ENCODE measurements at places on chromosomes 5 and 9.

GRCh38 chr9:91541734-91542133 is 118.1 kb upstream of the NFIL3 start:
- DNase-seq: no peak

DNA sequence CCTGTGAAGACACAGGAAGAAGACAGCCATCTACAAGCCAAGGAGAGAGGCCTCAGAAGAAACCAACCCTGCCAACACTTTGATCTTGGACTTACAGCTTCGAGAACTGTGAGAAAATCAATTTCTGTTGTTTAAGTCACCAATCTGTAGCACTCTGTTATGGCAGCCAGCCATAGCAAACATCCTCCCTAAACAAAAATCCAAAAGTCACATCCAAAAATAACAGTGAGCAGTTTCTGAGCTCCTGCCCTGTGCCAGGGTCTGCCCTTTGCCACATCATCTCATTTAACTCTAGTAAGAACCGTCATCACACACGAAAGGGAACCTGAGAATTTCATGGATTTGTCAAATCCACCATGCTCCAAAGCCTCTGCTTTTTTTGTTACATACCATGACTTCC is 118.8 kb downstream of the TRIM36 start:
- DNase-seq: no peak

DNA sequence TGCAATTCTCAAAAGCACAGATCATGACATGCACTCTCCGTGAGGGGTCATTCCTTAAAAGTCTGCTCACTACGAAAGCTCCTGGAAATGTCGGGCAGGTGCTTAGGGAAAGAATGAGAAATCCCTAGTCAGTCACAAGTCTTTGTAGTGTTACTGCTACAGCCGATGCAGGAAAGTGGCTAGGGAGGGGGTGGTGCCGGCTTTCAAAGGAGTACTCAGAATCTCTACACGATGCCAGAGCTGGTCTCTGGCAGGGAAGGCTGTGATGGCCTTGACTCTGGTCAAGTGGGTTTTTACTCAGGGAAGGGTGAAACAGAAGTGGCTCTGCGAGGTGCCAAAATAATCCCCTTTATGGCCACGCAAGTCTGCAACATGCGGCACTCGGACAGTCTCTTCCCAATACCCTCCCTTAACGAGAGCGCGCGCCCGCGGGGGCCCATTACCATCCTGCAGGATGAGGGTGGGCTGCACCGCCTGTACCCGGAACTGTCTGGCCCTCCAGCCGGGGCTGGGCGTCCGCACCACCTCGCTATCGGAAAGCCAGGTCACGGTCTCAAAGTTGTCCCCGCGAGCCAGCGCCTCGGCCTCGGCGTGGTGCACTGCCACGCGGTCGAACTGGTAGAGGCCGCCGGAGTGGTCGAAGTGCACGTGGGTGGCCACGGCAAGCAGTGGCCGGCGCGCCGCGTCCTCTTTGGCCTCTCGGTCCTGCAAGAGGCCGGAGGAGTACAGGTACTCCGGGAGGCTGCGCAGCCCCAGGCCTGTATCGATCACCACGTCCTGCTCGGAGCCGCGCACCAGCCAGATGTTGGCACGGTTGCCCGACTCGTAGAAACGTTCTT is 956 bp downstream of the MBLAC2 start:
- DNase-seq: no peak

- no peak for DNase-seq
These were observed 1114.7 kb downstream of the PTPRD start for GRCh38 chr9:9498128-9498527.

DNA sequence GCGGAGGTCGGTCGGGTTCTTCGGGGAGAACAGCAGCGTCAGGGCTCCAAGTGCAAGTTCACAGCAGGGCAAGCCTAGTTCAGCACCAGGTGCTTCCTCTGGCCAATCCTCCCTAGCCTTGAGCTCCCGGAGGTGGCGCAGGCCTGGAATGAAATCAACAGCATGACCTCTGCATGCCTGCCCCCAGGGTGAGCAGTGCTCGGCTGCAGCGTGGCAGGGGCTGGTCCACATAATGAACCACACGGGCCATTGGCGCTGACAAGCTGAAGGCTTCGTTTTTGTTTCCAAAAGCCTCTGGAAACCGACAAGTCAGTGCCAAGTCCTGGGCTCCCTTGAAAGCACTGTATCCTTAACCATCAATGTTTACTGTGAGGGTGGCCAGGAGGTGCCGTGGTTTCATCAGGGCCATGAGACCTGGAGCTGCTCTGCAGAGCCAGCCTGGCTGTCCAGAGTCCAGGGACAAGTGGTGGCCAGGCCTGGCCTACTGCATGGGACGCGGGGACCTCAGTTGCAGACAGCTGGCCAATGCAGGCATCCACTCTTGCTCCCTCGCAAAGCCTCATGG is 2.1 kb upstream of the INPP5E start:
- DNase-seq: no peak

- no peak for DNase-seq
These were observed 57.2 kb upstream of the KCNMB1 start for GRCh38 chr5:170446365-170446764.

GRCh38 chr5:112289465-112289864 is 129.6 kb downstream of the EPB41L4A start:
- DNase-seq: no peak

- no peak for DNase-seq
These were observed 33.0 kb downstream of the PPARGC1B start for GRCh38 chr5:149762958-149763630.

DNA sequence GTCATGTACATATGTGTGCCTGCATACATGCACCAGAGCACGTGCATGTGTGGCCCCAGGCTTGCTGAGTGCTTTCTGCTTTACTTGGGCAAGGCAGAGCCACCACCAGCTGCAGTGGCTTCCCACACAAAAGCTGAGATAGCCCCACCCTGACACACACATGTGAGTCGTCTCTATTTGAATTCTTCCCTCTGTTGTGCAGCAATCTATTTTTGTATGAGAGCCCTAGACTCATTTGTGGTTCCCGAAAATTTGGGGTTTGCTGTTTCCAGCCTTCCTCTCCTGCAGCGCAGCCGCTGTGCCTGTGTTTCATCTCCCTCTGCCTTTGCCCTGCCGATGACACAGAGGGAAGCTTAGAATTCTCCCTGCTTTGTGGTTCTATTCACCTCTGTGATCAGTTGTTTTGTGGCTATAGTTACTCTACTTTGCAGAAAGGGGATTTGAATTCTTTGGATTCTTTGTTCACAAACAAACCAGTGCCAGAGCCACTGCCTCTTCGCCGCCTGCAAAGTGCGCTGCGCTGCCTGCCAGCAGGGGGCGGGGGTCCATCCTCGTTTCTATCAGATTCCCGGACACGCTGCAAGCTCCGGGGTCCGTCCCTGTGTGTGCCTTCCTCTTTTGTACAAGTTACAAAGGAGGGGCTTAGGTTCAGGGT is 95.8 kb upstream of the DAP start:
- no peak for DNase-seq

- no peak for DNase-seq
These were observed 498.6 kb downstream of the HINT1 start for GRCh38 chr5:130666462-130666861.

DNA sequence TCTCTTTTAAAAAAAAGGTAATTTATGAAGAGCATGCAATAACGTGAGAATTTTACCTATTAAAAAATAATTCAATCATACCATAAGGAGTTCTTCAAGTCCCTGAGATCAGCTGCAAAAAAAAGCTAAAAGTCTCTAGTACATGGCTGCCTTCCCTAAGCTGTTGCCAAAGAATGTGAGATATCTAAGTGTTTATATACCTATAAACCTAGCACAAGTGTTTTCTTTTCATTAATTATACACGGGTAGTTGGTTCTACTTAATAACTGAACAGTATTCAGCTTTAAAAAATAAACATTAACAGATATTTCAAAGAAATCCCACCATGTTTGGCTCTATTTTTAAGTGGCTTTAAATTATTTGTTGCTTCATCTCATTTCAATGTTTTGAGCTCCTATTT is 25.9 kb downstream of the FNBP1 start:
- DNase-seq: no peak

- DNase-seq: no peak
These were observed 44.4 kb downstream of the TNFAIP8 start for GRCh38 chr5:119400245-119400644.

- no peak for DNase-seq
These were observed 123.0 kb upstream of the CNTLN start for GRCh38 chr9:17011880-17012279.

DNA sequence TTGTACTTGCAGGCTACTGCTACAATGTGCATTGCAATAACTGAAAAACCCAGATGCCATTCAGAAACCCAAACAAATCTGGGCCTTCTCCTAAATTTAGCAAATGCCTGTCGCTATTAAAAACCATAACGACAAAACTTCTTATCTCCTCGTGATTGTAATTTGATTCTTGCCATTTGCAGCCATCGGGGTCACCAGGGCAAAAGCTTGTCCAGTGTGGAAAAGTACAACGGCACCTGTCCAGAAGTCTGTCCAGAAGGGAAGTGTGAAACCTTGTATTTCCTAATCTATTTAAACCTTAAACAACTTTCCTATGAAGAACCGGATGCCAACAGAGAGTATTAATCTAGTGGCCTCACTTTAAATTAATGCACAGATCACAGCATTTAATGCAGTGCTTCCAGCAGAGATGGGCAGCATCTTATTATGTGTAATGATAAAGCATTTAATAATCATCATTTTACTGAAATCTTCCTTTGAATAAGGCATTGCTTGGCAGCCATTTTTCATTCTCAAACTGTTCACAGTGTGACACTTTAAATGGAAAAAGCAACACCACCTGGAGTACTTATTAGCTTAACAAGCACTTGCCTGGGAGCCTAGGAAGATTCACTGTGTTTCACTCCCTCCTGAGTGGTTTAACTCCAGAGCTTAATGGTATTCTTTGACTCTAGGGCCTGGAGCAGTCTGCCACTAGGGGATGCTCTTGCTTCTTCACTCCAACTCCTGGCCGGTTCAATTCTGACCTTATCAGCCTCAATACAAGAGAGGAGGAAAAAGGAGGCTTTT is 4.9 kb upstream of the C7 start:
- DNase-seq: no peak

- DNase-seq: no peak
These were observed 35.1 kb upstream of the JADE2 start for GRCh38 chr5:134490255-134490924.

DNA sequence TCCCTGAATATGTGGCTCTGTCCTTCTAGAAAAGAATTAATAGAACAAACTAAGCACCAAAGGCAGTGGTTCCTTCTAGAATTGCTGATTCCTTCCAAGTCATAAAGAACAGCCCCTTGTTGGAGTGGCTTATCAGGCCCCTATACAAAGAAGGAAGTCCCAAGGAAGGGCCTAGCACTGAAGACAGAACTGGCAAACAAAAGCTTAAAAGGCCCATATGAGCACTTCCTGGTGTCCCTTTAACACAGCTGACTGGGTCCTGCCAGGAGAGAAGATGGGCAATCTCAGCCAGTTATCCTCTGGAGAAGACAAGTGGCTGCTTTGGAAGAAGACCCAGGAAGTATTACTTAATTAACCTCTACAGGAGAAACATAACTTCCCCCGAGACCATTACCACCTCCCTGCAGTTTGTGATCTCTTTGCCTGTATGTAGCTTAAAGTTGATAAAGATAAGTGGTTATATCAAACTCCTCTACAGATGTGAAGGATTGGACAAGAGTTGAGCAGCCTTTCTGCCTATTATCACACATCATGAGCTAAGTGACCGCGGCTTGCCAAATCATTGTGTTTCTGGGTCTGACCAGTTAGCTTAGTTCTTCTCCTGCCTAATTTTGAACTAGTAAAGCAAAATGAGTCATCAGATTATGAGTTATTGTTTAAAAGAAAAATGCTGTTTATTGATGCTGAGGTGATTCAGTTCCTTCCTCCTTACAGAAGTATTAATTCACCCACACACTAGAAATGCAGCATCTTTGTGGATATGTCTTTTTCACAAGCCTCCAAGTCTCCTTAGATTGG is 13.3 kb upstream of the STING1 start:
- DNase-seq: no peak

- no peak for DNase-seq
These were observed 100.7 kb downstream of the PDE8B start for GRCh38 chr5:77311214-77311571.

DNA sequence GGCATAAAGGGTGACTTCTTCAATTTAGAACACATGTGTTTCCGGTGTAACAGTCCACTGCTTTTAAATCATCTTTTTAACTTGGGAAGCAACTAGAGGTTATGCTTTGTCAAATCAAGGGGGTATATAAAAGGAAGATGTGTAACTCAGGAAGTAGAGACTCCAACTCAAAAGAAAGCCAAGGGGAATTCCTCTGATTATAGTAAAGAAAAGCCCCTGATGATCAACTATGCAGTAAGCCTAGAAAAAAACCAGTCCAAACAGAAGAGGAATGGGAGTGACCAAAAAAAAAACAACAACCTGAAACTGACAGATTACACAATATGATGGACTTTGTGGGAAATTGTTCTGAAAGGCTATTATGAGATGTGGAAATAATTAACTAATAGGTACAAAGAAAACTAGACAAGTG is 90.3 kb downstream of the AK8 start:
- DNase-seq: no peak

- no peak for DNase-seq
These were observed 76.8 kb downstream of the MVB12B start for GRCh38 chr9:126403397-126403796.

DNA sequence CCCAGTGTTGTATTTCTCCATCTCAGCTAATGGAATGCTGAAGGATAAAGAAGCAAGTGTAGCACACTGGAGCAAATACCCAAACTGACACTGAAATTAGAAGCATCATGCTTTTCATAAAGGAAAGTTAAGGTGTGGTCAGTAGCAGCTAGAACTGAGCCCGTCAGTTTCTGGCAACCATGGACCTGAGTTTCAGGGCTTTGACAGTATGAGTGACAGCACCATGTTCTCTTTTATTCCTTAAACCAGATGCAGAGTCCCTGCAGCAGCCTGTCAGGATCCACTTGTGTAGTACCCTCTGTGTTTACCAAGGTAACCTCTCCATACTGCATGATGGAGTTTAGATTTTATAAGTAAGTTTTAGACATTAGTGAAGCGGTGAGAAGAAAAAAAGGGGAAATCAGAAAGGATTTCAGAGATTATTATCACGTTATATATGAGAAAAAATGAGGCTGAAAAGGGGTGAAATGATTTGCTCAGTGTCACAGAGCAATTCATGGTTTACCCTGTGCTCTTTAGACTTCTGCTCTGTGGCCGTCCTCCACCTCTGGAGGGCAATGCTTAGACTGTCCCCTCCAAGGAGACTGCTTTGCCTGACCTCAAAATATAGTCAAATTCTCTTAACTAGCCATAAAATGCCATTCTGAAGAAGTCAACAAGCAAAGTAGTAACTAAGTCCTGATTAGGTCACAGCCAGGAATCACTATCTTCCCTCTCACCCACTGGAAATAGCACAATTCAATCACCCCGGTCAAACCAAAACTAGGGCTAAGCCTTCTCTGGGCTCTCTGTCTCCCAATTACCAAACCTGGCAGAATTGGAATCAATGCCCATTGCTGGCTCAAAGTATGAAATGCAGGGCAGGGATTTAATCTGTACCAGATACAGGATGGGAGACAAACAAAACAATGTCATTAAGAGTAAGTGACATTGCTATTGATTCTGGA is 10.5 kb upstream of the MYOT start:
- DNase-seq: no peak

DNA sequence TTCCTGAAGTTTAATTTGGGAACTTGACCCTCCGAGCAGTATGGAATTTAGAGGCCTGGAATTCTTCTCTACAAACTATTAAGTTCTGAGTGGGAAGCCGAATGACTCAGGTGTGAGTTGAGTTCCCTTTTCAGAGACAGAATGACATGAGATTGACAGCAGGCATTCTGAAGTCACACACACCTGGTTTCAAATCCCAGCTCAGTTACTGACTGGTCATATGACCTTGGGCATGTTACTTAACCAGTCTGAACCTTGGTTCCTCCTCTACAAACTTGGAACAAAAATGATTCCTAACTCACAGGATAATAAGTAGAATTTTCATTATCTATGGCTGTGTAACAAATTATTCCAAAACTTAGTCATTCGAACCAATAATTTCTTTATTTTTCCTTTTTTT is 45.5 kb upstream of the GPBP1 start:
- no peak for DNase-seq

All from T-helper 9 cell (primary cell).